CD4-positive, alpha-beta T cell treated with Interleukin-4 for 1 hour (primary cell): ENCODE measurements at places on chromosomes 4 and X.

DNA sequence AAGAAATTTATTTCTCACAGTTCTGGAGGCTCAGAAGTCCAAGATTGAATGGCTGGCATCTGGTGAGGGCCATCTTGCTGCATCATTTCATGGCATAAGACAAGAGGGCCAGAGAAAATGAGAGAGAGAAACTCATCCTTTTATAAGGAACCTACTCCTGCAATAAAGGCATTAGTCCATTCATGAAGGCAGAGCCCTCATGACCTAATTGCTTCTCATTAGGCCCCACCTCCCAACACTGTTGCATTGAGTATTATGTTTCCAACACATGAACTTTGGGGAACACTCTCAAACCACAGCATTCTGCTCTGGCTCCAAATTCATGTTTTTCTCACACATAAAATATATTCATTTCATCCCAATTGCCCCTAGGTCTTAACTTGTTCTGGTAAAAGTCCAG lies 14.2 kb downstream of the RNF175 start:
- DNase-seq: no peak

- no peak for DNase-seq
These were observed 181.9 kb downstream of the SPRY1 start for GRCh38 chr4:123578276-123579029.

DNA sequence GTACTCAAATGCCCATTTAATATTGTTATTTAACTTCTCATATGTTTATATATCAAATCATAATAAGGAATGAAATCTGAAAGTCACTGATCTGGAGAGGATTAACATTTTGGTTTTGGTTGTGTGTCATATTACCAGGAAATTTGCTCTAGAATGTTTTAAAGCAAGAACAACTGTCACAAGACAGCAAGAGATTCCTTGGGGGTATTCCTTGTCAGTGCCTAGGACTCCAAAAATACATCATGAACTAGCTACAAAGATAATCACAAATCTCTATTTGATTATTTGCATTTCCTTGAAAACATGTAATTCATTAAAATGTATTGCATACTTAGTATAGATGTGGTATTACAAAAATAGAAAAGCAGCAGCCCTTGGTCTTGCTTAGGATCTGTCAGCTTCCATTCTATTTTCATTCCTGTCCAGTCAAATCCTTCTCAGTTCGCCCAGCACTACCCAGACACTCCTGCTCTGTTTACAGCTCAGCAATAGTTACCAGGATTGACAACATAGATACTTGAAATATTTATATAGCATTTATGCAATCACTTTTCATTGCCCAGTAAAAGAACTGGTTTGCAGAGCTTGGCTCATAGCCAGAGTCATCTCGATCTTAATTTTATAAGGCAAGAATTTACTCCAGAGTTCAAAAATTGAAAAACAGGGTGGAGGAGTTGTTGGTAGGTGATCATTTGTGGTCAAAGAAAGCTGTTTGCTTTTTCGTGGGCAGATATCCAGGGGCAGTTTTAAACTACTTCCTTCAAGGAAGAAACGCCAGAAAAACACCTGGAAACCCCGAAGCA lies 9.2 kb upstream of the BMP3 start:
- no peak for DNase-seq

- DNase-seq: no peak
These were observed 29.8 kb downstream of the SAGE1 start for GRCh38 chrX:135923353-135923752.

DNA sequence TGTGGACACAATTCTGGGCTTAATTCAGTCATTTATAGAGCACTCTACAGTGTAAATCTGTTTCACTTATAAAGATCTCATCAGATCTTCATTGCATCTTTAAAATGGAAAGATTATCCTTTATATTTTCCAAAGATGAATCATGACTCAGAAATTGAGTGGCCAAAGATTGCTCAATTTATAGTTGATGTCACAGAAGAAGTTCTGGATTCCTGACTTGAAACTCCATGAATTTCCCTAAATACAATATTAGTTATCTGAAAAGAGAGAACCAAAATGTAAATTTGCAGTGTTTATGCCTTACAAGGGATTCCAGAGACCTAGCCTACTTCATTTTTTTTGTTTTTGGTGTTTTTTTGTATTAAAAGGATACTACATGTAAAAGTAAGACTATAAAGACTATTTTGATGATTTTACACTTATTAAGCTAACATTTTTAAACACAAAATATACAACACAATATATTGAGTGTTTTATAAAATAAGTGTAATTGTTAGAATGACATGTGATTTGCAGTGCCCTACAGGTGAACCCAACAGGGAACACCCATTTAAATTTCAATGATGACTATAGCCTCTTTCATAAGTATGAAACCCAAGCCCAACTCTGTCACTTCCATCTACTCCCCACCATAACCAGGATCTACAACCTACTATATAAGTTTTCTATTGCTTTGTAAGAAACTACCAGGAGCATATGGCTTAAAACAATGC lies 183.5 kb downstream of the PCDH7 start:
- DNase-seq: no peak

GRCh38 chr4:30837131-30837539 lies 117.0 kb downstream of the PCDH7 start:
- DNase-seq: no peak

- DNase-seq: peak; percentile 40
These were observed 1.4 kb upstream of the CORIN start for GRCh38 chr4:47839259-47839658.

GRCh38 chrX:151386838-151387459 lies 10.1 kb upstream of the VMA21 start:
- no peak for DNase-seq

DNA sequence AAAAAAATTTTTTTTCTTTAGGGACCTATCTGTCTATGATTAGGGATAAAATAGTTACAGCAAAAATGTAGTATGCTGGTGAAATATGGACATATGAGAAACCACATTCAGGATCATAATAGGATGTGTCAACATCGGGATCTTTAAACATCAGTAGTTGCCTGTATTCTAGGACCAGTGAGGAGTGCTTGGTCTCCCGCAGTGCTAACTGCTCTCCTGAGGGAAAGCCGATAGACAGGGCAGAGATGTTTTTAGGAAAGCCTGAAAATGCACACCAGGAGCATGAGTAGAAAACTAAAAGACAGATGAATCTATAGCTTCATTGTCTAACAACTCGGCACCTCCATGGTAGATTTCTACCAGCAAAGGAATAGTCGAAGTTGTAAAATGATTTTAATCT lies 178.1 kb upstream of the SMIM31 start:
- DNase-seq: no peak
